Dorsolateral prefrontal cortex (tissue), 122 donors: ENCODE measurements at places on chromosomes 4 and X.

DNA sequence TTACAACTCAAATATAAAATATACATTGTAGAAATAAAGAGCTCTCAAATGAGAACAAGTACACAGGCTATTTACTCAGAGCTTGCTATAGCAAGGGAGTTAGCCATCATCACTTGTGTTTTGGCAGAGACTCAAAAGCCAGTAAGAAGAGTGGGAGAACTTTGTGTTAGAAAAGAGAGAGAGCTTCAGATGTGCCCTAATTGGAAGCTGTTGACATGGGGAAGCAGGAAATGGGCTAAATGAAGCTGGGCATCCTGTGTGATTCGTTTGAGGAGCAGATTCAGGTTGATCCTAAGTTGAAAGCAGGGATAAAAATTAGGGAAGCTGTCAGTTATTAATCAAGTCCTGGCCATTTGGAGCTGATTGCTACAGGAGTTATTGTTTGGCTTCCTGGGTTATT, 207.4 kb upstream of the MAOA start:
- no peak for DNase-seq

GRCh38 chr4:6595897-6596537, 21.0 kb downstream of the MAN2B2 start:
- DNase-seq, result no peak

- peak; percentile 100 for DNase-seq
Measured at GRCh38 chrX:318739-319578, at the start of gene GTPBP6. Gene GTPBP6 (minus strand): TSS chrX:318796. CDS start chrX:318787, 9 bp downstream.

DNA sequence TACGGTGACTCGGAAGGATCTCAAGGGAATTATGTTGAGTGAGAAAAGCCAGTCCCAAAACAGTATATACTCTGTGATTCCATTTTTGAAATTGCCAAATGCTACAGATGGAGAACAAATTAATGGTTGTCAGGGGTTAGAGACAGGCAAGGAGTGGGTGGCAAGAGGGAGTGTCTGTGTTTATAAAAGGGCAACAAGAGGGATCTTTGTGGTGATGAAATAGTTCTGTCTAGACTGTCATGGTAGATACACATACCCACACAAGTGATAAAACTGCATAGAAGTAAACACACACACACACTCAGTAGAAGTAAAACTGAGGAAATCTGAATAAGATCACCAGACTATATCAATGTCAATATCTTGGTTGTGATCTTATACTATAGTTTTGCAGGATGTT, 92.7 kb downstream of the CD99L2 start:
- no peak for DNase-seq

- no peak for DNase-seq
Measured at GRCh38 chr4:123559955-123560871, 163.6 kb downstream of the SPRY1 start.

- DNase-seq, result no peak
Measured at GRCh38 chr4:168604496-168605373, 107.9 kb downstream of the PALLD start.

GRCh38 chr4:185546335-185546734, 11.0 kb upstream of the PDLIM3 start:
- DNase-seq, result no peak

DNA sequence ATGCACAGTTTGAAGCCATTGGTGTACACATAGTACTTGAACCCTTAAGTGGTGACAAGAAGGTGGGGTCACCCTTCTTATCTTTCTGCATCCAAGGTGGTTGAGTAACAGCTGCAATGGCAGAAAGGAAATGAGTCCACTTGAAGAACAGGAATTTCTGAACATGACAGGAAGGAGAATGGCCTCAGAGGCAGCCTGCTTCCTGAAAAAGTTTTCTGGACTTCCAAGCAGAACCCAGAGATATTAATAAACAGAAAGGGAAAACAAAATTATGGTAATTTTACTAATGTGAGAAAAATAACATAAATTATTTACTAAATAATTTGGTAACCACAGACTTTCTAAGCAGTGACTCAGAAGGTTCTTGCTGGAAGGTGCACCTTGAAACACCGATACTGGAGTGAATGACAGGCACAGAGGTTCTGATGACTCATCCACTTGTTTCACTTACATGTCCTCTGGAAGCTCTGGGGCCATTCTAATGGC, 119.9 kb upstream of the HS3ST1 start:
- no peak for DNase-seq

GRCh38 chr4:74451214-74451661, 6.3 kb downstream of the AREG start:
- DNase-seq, result no peak

GRCh38 chr4:87659247-87659931, 9.3 kb downstream of the DMP1 start:
- no peak for DNase-seq

GRCh38 chrX:140765043-140765784, 55.7 kb downstream of the LINC00632 start:
- no peak for DNase-seq

GRCh38 chr4:184101711-184102110, 116.0 kb downstream of the ENPP6 start:
- DNase-seq, result no peak

GRCh38 chrX:8358302-8358701, 106.3 kb upstream of the VCX3B start:
- DNase-seq, result no peak

DNA sequence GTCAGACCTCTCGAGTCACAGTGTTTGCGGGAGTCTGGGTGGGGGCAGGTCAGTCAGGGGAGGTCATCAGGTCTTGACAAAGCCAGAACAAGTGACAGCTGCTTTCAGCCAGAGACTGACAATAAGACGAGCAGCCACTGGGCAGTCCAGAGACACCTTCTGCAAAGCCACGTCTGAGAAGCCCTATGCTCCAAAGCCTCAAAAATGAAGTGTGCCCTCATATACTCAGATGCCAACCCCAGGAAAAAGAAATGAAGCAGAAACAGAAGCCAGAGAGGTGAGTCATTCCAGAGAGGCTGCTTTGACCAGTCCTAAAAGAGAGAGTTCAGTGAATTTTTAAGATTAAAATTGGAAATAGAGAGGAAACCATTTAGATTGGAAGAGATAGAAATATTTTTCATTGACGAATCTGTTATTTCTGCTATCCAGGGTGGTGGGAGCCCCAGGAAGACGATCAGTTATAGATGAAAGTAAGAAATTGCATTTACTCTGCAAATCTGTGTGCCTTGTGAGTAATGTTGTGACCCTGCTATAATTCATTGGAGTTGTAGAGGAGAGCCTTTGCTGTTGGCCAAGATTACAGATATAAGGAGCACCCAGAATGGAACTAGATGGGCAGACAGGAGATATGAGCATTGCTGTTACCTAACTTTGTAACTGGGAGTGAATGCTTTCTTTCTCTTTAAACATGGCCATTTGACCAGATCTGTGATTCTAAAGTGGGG, 77.9 kb downstream of the LRRC66 start:
- DNase-seq, result no peak

- DNase-seq, result no peak
Measured at GRCh38 chrX:18537524-18537923, 112.1 kb downstream of the CDKL5 start.

- no peak for DNase-seq
Measured at GRCh38 chr4:26788341-26788733, 72.3 kb upstream of the STIM2 start.

DNA sequence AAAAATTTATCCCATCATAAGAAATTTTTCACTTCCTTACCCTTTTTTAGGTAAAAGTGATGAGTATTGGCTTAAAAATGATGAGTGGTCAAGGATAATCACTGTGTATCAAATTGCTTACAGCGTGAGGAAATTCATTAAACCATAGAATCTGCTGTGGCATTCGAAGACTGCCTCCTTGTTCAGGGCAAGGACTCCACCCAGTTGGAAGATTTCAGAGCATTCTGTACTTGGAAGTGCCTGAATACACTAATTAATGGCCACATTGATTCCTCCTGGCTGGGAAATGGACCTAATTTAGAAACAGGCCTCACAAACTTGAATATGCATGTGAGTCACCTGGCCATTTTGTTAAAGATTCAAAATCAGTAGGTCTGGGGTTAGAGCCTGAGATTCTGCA, 83.2 kb downstream of the HHIP start:
- DNase-seq, result no peak

GRCh38 chr4:118921786-118922185, 33.1 kb downstream of the SYNPO2 start:
- no peak for DNase-seq

DNA sequence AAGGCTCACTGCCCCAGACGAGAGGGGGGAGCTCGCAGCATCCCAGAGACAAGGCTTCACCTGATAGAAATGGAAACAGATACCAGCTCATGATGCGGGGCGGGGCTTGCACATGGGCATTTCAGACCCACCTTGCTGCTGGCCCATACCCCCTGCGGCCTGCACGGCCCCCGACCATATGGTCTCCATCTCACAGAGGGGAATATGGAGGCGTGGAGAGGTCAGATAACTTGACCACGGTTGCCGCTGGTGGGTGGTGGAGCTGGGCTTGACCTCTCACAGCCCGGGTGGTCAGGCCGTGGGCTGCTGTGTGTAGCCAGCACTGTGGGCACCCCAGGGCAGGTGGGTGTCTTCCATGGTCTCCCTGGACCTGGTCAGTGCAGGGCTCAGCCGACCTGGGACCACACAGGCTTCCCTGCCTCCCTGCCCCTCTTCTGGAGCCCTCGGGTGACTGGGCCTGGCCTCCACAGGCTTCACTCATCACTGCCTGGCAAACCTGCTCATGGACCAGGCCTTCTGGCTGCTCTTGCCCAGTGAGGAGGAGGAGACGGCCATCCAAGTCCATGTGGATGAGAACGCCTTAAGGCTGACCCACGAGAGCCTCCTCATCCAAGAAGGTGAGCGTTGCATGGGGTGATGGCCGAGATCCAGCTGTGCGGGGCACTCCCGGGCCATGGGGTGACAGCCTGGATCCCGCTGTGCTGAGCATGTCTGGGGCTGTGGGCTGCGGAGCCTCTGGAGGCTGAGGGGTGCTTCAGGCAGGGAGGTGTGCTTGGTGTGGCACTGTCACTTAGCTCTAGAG, 16.8 kb downstream of the SH3TC1 start:
- no peak for DNase-seq

DNA sequence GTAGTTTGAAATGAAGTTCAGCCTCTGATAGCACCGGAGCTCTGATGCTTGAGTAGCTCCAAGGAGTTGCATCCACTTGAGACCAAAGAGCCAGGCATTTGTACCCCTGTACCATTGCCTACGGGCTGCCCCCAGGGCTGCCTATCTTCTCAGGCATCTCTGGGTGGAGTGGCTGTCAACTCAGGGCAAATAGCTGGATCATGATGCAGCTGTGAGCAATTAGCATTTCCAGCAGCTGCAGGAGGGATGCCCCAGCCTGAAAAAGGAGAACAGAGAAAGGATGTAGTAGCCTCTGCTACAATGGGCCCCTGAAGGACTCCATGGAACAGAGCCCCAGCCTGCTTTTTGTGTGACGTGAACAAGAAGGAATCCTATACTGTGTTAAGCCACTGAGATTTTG, 492.6 kb downstream of the BCOR start:
- DNase-seq, result no peak

- no peak for DNase-seq
Measured at GRCh38 chrX:12946406-12946805, 28.5 kb upstream of the TMSB4X start.

- no peak for DNase-seq
Measured at GRCh38 chr4:85778632-85779131, 303.7 kb downstream of the ARHGAP24 start.

DNA sequence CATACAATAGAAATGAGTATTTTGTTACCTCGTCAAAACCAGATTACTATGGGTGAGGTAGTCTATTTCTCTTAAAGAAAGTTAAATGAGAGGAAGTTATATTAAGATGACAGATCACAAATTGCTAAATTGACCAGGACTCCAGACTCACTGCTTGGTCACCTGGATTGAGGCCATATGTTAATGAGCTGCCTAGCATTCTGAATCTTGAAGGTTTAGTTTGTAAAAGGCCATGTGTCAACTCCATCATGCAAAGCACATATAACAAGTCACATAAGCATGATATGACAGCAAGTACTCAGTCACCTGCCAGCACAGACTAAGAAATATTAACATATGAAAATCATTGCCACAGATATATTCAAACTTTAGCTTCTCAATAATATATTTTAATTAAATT, 72.6 kb downstream of the EPHA5 start:
- no peak for DNase-seq

GRCh38 chrX:119871245-119871598, 311 bp downstream of the RNF113A start:
- DNase-seq, result no peak

DNA sequence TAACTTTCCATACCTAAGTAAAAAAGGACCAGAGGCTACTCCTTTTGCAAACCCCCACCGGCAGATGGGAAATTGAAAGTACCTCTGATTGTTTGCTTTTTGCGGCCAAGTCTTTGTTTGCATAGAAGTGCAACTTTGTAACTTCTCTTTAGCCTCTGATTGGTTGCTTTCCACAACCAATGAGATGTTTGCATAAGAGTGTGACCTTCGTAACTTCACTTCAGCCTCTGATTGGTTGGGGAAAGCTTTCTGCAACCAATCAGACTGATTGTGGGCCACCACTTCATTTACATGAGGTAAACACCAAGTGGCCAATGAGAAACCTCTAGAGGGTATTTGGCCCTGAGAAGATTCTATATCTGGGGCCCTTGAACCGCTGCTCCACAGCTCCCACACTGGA, 48.8 kb upstream of the PGRMC1 start:
- DNase-seq, result no peak

GRCh38 chr4:185710487-185710995, 101.5 kb downstream of the SORBS2 start:
- DNase-seq, result no peak

- no peak for DNase-seq
Measured at GRCh38 chr4:1599026-1599481, 85.1 kb downstream of the FAM53A start.

- no peak for DNase-seq
Measured at GRCh38 chrX:122813876-122814275, 370.2 kb upstream of the GRIA3 start.

DNA sequence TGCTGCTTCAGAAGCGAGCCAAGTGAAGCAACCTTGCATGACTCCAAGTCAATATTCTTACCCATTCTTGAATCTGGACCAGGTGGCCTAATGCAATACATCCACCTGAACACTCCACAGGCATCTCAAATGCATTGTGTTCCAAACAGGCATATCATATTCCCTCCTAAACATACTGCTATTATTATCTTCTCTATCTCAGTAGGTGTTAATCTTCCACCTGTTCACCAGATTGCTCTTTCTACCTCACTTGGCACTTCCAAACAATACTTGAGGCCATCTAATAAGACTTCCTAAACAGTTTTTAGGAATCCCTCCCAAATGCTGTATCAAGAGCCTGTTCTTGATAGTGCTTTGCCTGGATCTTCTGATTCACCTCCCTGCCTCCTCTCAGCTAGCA, 90.7 kb downstream of the GPRIN3 start:
- no peak for DNase-seq

- DNase-seq, result no peak
Measured at GRCh38 chrX:3638280-3638873, 75.1 kb downstream of the PRKX start.

GRCh38 chrX:43314525-43314924, 341.6 kb upstream of the MAOA start:
- DNase-seq, result no peak

- no peak for DNase-seq
Measured at GRCh38 chr4:94171616-94172015, 36.0 kb upstream of the SMARCAD1 start.
